GM06990 (cell line): ENCODE measurements at places on chromosomes 13 and 19.
A peak's percentile ranks its signal among the peaks of the same experiment; 100 is the strongest.

DNA sequence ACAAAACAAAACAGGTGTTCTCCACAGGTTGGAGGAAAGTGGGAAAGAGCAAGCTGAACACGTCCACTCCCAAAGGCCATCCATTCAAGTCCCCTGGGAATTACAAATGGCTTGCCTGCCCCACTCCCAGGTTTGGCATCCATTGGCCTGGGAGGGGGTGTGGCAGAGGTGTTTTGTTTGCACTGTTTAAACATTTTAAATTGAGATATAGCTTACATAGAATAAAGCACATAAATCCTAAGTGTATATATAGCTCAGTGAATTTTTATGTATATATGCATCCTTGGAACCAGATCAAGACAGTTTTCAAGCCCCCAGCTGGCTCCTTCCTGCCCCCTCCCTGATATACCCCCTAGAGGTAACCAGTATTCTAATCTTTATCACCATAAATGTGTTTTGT, 12.7 kb downstream of the SLC25A42 start:
- DNase-seq, result no peak

DNA sequence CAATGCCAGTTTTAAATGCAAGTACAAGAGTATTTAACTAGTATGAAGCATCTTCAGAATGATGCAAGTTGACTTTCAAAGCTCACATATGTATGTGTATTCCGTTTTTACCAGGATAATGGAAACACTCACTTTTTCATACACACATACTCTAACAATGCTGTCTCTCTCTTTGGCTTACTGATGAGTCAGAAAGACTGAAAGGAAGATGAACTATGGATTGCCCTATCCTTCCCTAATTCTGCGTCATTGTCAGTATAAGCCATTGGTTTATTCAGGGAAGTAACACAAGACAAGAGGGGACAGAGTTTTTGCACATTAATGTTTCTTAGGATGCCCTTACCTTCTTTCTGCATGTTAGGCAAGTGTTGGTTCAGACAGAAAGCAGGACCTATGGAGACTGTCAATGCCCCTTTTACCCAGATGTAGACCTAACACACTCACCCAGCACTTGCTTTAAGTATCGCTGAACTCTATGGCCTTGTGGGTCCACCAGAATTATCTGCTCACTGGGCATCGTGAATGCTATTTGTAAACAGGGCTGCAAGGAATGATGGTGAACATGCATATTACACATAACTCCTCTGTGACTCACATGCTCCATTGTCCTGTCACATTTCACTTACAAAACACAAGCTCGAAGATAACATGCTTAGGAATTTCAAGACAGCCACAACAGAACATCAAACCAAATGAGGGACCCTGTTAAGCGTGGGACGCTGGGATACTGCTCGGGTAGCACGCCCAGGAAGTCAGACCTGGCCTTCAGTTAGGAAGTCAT, 10.0 kb upstream of the OXGR1 start:
- no peak for DNase-seq

GRCh38 chr19:42278452-42279154, 9.6 kb downstream of the CIC start:
- DNase-seq, result peak; percentile 0

- DNase-seq, result peak; percentile 55
Observed at GRCh38 chr13:48528720-48529119, 4.2 kb downstream of the RCBTB2 start.

GRCh38 chr13:26184791-26185250, 37.3 kb downstream of the RNF6 start:
- no peak for DNase-seq

DNA sequence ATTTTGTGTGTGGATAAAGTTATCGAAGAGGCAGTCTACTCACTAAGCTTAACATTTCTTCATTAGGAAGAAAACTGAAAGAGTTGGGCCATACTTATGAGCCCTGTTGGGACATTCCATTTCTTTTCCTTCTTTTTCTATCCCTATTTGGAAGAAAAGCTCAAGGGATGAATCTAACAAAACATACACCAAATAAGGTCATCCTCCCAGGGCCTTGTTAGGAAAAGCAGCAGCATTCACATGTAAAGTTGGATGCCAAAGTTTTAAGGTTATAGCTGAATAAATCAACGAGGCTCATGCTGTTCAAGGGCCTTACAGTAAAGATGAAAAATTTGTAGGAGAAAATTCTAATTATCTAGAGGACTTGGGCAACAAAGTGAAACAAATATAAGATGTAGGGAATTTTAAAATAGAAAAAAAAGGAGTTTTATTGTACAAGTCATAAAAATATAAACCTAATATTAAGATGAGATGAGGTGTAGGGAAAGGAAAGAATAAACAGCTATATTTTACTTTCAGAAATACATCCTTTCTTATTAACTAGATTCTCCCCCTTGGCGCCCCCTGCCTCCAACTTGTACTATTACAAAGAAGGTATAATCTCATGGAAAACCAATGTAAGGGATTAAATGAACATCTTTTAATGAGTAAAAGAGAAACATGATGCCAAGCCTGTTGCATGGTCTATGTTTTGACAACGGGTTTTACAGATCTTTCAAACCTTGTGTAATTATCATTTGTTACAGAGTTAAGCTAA, 160.4 kb downstream of the PCDH20 start:
- DNase-seq, result no peak

DNA sequence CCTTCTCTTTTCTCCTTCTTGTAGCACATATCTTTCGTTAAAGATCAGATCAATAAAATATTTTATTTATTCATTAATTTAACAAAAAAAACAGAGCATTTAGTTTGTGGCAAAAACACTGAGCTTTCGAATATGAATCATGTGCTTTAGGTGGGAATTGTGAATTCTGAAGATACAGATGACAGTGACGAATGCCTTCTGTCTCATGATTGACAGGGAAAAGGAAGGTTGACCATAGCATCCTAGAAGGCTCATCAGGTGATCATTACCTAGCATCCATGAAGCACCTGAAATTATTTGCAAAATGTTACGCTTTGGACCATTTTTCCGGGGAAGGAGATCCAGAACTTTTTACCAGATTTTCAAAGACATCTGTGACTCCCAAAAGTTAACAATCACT, 3.8 kb downstream of the ARL11 start:
- DNase-seq, result no peak

- DNase-seq, result peak; percentile 79
Observed at GRCh38 chr19:13099073-13099999, 3.3 kb downstream of the LYL1 start.

- no peak for DNase-seq
Observed at GRCh38 chr19:49151267-49152118, 3.7 kb downstream of the HRC start.

GRCh38 chr13:23760000-23760399, 129.2 kb downstream of the MIPEP start:
- no peak for DNase-seq

DNA sequence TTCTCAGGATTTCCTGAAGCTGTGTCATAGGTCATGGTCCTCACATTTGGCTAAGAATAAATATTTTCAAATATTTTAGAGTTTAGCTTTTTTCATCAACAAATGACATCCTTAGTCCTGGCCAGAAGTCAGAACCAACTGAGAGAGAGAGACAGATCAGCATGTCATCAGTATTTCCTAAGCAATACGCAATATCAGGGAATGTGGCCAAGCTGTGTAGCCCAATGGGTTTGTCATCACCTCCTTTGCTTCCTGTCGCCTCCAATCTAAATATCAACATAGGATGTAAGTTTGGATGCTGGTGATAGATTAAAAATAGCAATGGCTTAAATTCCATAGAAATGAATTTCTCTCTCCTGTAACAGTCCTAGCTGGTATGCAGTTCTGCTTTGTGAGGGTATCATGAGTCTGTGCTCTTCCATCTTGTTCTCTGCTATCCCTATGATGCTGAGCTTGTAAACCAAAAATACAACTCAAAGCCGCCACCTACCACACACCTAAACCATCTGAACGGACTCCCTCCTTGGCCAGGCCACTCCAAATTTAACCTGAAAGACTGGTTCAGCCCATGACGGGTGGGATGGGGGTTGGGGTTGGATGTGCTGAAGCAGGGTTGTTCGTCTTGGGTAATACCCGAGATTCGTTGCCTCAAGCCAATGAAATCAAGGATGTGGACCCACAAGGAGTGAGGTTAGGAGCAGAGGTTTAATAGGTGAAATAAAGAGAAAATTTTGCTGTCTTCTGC, 10.0 kb upstream of the IGSF23 start:
- DNase-seq, result no peak

DNA sequence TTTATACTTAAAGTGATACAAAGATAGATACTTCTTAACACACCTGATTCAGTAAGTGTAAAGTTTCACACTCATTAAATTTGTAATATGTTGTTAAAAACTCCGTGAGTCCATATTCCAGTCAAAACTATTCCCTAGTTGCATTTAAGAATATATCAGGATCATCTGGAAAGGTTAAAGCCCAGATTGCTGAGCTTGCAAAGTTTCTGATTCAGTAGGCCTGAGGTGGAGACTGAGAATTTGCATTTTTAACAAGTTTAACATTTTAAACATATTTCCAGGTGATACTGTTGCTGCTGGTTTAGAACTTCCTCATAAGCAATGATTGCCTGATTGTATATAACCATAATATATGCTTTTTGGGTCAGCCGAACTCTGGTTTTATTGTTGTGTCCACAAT, 1998.6 kb upstream of the PCDH20 start:
- DNase-seq, result no peak

DNA sequence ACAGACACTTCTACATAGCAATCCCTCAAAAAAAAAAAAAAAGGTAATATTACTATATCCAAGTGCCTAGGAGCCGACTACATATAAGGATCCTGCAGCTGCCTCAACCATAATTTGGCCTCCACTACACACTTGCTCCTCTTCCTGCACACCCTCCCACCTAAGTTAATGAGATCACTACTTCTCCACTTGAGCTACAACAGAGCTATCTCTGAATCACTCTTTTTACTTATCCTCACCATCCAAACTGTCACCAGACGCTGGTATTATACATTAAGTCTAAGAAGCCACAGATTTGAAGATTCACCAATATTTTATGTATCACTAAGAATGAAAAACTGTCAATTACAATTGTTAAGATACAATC, 8.3 kb downstream of the OBI1 start:
- no peak for DNase-seq
